ENCODE measurements at places on chromosomes 13 and 19.

DNA sequence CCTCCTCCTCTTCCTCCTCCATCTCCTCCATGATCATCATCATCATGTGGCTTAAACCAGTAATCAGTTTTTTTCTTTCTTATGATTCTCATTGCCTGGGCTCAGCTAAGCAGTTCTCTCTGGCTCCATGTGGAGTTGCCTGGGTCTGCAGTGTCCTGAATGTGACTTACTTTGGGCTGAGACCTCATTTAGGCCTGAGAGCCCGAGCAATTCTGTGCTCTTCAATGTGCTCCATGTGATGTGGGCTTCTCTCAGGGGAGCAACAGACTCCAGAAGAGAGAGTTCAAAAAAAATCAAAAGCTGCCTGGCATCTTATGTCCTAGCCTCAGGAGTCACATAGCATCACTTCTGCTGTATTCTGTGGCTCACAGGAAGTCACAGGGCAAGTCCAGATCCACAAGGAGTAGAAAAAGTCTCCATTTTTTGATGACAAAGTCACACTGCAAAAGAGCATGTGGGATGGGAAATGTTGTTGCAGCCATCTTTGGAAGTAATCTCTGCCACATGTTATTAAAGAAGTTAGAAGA, 128.7 kb downstream of the MAB21L1 start:
- DNase-seq = no peak

DNA sequence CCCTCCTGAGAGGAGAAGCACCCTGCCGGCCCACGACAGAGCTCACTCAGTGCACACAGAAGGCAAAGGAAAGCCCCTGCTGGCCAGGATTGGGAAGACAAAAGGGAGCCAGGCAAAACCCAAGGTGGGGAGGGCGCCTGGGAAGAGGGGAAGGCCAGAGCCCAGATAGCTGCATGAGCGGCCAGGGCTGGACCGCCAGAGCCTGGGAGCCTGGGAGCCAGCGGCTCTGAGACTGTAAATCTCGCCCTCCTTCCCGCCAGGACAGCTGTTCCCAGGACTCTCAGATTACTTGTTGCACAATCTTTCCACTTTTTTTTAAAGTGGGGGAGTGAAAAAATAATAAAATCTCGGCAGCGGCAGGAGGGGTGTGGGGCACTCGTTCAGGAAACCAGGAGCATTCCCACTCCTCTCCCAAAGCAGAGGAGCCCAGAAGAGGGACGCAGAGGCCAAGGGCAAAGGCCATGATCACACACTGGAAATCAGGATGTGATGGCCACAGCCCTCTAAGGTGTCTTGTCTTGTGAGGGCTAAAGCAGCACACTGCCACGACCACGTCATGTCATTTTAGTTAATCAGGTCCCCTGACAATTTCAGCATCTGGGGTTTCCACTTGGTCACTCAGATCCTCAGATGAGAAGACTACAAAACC, 19.6 kb upstream of the EPHX3 start:
- no peak for DNase-seq

DNA sequence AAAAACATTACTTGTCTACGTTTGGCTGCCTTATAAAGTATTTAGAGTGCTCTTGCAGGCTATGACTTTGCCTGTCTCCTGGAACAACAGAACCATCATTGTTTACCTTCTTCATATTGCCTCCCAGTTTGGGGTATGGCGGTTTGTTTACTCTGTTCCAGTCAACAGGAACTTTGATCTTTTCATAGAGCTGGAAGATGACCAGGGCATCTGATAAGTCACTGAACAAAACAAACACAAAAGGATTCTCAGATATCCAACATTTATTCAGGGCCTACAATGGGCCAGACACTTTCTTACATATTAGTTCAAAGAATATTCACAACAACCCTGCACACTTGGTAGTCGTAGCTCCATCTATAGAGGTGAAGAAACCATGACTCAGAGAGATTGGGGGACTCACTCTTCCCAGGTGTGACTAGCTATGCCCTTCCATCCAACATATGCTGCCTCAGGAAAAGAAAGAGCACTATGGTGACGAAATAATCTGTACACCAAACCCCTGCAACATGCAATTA, 38.4 kb upstream of the CPB2 start:
- no peak for DNase-seq

- DNase-seq = peak; percentile 41
These were observed 178.3 kb upstream of the RFC3 start for GRCh38 chr13:33639626-33640080.

GRCh38 chr19:30212574-30212973, 159.6 kb upstream of the ZNF536 start:
- DNase-seq = no peak

DNA sequence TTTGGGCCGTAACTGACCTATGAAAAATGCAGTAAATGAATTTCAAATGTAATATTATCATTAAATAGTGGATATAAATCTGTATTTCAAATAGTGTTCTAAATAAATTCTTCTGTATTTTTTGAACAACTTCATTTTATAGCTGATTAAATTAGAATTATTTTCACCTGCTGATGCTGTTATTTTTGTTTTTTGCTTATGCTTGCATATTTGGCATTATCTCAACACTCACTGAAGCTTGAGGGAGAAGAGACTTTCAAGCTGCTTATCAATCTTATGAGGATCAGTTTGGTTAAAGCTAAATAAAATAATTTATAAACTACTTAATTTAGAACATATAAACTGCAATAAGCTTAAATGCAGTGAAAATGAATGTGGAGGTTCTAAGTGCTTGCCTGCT, 251.3 kb upstream of the PCDH9 start:
- no peak for DNase-seq

- DNase-seq = no peak
These were observed 22.9 kb upstream of the SHISA2 start for GRCh38 chr13:26074706-26075105.

DNA sequence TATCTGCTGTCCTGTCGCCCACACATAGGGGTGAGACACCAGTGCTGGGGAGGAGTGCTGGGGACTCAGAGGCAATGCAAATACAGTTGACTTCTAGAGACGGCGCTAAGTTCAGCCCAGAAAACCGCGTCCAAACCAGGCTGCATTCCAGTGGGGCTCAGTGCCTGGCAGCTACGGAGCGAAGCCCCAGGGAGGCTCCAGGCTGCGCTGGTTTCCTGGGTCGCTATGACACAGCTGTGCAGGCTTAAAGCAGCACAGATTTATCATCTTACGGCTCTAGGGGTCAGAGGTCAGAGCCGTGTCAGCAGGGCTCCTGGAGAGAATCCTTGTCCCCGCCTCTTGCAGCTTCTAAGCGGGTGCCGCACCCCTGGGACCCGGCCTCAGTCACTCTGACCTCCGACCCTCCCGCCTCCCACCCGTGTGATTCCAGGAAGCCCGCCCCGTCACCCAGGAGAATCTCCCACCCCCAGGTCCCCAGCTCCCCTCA, 61.6 kb downstream of the ANKRD10 start:
- DNase-seq = no peak
